ENCODE measurements at places on chromosomes 11 and 22.

DNA sequence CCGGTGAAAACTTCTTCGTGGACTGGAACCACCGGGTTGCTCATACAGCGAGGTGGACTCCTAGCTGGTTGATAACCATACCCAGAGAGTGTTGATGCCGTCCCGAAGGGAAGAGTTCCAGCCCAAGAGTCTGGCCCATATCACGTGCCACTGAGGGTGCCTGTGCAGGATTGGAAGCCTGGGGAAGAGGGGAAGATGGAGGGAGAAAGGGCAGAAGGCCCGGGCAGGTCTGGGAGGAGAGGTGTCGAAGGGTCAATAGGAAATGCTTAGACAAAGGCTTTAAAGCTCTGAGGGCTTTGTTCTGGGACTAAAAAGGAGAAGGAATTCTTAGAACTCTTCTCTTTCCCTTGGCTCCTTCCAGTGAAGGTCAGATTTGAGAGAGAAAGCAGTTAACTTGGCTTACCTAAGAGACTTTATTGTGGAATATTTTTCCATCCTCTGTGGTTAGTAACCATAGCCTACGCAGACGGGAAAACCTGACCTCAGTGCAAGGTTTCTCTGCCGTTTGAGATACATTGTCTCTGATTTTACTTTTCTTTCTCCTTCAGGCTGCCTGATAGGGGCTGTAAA is 70.5 kb downstream of the JAM3 start:
- DNase-seq, result no peak

GRCh38 chr11:93515441-93516025 is 27.7 kb downstream of the SMCO4 start:
- no peak for DNase-seq

DNA sequence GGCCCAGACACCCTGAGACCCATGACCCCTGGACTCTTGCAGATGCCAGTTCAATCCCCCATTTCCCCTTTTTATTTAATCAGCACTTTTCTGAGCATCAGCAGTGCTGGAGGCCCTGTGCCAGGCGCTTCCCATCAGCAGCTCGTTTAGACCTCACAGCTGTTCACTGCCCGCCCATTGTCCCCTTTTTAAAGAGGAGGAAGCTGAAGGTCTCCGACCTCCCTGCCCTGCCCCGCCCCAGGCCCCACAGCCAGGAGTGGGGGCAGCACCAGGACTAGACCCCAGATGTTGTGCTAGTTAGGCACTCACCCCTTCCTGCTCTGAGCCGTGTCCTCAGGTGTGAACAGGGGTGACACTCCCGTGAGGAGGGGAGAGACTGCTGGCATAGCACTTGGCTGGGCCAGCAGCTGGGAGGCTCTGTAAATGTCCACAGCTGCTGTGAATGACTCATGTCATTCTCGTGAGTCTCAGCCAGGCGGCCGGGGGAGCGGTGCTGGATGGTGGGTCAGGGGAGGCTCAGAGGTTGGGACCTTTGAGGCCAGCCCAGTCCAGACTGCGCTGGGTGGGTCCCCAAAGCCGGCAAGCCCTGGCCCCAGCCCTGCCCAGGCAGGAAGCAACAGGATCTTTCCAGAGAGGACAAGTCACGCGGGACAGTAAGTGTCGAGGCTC is 19.9 kb downstream of the EMID1 start:
- peak; percentile 86 for DNase-seq

GRCh38 chr11:67674442-67674871 is at the start of gene ALDH3B2:
Gene ALDH3B2 (minus strand): TSS chr11:67674623. CDS start chr11:67666935, 7,688 bp downstream.
- no peak for DNase-seq

- no peak for DNase-seq
These were observed 41.8 kb upstream of the SCN3B start for GRCh38 chr11:123696183-123696582.

DNA sequence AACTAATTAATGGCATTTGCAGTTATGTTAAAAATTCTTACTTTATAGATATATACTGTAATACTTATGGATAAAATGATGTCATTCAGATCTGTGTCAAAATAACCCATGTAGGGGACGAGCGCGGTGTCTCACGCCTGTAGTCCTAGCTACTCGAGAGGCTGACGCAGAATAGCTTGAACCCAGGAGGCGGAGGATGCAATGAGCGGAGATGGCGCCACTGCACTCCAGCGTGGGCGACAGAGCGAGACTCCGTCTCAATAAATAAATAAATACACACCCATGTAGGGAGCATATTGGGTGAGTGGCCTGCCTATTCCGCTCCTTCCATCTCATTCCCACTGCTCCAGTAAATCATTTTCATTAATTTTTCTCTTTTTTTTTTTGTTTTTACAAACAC is 7.1 kb downstream of the SNU13 start:
- peak; percentile 60 for DNase-seq

DNA sequence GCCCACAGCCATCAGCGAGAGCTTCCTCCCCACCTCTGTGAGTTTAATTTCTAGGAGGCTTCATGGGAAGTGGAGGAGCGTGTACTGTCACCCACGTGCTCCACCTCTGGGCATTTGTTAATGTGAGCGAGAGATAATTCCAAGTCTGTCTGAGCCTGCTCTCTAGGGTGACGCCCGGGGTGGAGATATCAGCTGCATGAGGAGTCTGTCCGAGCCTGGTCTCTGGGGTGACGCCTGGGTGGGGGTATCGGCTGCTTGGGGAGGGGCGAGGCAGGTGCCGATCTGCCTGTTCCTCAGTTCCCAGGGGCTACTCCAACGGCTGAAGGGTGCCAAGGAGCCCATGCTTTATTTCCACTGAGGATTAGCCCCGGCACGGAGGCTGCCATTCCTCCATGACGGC is 735.0 kb downstream of the BRD1 start:
- peak; percentile 40 for DNase-seq

DNA sequence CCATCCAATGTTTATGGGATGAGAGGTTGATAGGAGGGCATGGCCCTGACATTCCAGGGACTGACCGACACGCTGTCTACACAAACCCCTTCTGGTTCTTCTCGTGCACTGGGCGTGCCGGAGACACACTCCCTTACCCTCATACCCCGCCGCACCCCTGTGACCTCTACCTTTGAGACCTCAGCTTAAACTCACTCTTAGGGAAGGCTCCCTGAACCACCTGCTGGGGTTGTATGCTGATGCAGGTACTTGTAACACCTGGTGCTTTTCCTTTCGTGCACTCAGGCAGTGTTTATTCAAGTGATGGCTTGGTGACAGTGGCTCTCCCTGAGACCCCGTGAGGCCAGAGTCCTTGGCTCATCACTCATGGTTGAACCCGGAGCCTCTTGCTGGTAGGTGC is 12.0 kb downstream of the PPARA start:
- no peak for DNase-seq

DNA sequence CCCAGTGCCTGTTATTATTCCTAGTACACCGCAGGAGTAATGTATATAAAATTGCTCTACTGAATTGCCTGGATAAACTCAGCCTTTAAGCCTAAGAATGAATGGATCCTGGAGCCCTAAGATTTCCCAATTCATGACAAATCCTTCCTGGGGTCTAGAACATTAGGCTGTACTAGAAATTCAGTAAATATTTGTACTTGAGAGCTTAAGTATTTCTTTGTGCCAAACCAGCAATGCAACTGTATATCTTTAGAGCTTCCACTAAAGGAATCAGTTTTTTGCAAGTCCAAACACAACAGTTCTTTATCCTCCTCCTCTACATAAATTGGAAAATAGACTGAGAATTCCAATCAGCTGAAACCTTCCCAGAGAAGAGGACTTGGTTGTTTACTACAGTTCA is 65.6 kb downstream of the FAM168A start:
- no peak for DNase-seq

GRCh38 chr11:119376197-119376847 is 5.2 kb downstream of the USP2 start:
- no peak for DNase-seq

- no peak for DNase-seq
These were observed 57.6 kb downstream of the DLG2 start for GRCh38 chr11:85569525-85569924.

DNA sequence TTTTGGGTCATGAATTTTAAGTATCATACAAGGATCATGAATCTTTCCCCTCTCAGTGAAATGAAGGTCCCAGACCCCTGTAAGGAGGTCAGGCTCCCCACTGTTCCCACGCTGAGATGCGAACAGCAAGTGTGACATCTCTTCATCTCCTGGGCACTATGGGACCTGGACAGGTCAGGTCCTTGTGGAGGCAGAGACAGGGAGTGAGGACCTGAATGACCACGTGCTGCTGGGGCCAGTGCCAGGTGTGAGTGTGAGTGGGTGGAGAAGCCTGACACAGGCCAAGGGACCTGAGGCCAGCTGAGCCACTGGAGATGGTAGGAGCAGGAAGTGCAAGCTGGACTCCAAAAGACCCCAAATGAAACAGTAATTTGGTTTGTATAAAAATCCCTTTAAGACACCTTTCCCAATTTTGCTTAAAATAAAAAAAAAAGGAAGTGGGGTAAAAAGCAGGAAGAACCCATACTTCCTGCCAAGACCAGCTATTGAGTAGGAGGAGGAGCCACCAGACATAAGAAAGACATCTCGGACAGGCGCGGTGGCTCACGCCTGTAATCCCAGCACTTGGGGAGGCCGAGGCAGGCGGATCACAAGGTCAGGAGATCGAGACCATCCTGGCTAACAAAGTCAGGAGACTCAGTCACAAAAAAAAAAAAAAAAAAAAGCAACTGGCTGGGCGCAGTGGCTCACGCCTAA is 35.4 kb upstream of the SERPIND1 start:
- DNase-seq, result no peak

Measured in spleen (tissue), 13 donors.